Brain (organoid and tissue), 16 donors: ENCODE measurements at places on chromosomes 7 and 10. TPM values are rescaled to one million over a fixed set of nuclear protein-coding genes. Genes with fewer than 3 reads are reported as not detected.

The BAMBI gene
- polyA plus RNA-seq, result 71.5 TPM

The NET1 gene
- polyA plus RNA-seq, result 44.3 TPM

The ZNF365 gene
- 11.7 TPM for polyA plus RNA-seq

The CPN1 gene
- not detected for polyA plus RNA-seq

The TBXAS1 gene
- polyA plus RNA-seq, result 3.7 TPM

The MINDY3 gene
- polyA plus RNA-seq, result 37.8 TPM

The CYP2C19 gene
- not detected for polyA plus RNA-seq

The TNRC18 gene
- 36.8 TPM for polyA plus RNA-seq

The ANKRD30A gene
- polyA plus RNA-seq, result not detected

The DYDC1 gene
- polyA plus RNA-seq, result not detected

The EGR2 gene
- 0.54 TPM for polyA plus RNA-seq

The MEIG1 gene
- 0.88 TPM for polyA plus RNA-seq

The TAS2R60 gene
- polyA plus RNA-seq, result not detected

The KCP gene
- 0.29 TPM for polyA plus RNA-seq

The CYP3A5 gene
- polyA plus RNA-seq, result not detected

The GRM8 gene
- polyA plus RNA-seq, result 11.8 TPM

The PLPP4 gene
- 4.6 TPM for polyA plus RNA-seq

The TCAF2 gene
- polyA plus RNA-seq, result 0.42 TPM

The LRRC61 gene
- 90.8 TPM for polyA plus RNA-seq

The CPA2 gene
- 0.97 TPM for polyA plus RNA-seq

The HOXA3 gene
- polyA plus RNA-seq, result 2.0 TPM

The CYP51A1 gene
- polyA plus RNA-seq, result 95.9 TPM

The AKR1D1 gene
- polyA plus RNA-seq, result not detected

The NUTM2E gene
- not detected for polyA plus RNA-seq

The PLEKHS1 gene
- not detected for polyA plus RNA-seq

The VIPR2 gene
- polyA plus RNA-seq, result 0.81 TPM

The C10orf67 gene
- 0.27 TPM for polyA plus RNA-seq

The SLC18A2 gene
- polyA plus RNA-seq, result 10.3 TPM

The GHRHR gene
- polyA plus RNA-seq, result 1.6 TPM

The KIF20B gene
- polyA plus RNA-seq, result 0.71 TPM

The CLEC5A gene
- polyA plus RNA-seq, result 0.14 TPM

The ACTL6B gene
- 101 TPM for polyA plus RNA-seq

The WEE2 gene
- polyA plus RNA-seq, result not detected

The NPSR1 gene
- polyA plus RNA-seq, result not detected

The TMEM273 gene
- polyA plus RNA-seq, result 7.4 TPM

The NKX1-2 gene
- polyA plus RNA-seq, result 0.08 TPM

The GPR85 gene
- polyA plus RNA-seq, result 6.7 TPM

The IL15RA gene
- 2.4 TPM for polyA plus RNA-seq

The PTF1A gene
- not detected for polyA plus RNA-seq

The PCDH15 gene
- polyA plus RNA-seq, result 0.87 TPM
